ENCODE measurements at places on chromosomes 16 and 17. TPM values are rescaled to one million over a fixed set of nuclear protein-coding genes. Genes with fewer than 3 reads are reported as not detected.

GRCh38 chr17:1789936-1790335 is 28.1 kb downstream of the SERPINF1 start:
- DNase-seq: no peak

DNA sequence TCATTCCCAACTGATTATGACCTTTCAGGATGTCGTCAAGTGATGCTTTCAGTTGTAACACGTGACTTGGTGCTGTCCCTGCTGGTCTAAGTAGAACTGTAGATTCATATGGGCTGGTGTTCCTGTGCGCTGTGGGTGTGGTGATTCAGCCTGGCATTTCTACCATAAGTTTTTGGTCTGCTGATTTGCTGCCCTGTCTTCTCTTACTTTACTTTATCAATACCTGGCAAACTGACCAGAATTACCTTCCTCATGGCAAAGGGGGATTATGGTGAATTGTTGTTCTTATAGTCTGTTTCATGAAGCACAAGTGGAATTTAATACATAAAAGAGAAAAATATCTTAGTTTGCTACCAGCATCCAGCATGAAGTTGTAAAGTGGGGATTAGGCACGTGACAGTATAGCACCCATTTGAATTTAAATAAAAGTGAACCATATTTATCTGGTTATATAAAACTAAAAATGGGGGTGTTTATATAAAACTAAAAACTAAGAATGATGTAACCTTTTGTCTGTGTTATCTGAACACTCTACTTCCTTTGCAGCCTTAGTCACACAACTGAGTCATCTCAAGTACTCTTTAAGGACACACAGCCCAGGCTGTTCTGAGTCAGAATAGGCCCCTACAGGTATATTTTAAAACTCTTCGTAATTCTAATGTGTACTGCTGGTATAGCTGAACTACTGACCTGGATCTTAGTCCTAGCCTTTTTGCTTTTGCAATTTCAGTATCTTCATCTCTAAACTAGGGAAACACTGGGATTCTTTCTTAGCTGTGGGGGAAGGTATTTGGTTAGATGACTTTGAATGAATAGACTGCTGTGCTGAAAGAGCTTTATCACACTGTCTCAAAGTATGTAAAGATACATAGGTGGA is 28.3 kb downstream of the TTC19 start:
- no peak for DNase-seq

- no peak for DNase-seq
Measured at GRCh38 chr17:64147110-64148016, 17.4 kb upstream of the ERN1 start.

DNA sequence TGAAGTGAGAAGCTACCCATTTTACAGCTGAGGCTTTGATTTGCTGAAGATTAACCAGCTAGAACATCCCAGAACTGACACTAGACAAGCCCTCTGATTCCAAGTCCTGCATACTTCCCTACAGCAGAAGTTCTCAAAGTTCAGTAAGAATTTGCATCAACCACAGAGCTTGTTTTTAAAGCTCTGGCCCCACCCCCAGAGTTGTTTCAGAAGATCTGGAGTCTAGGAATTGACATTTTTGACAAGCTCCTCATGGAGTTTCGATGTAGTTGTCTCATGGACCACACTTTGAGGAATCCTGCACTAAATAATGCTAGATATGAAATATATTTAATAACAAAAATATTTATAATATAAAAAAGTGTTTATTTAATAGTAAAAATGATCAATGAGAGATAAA is 120.3 kb upstream of the ADAMTS18 start:
- no peak for DNase-seq

GRCh38 chr16:88194397-88195268 is 188.1 kb upstream of the ZNF469 start:
- no peak for DNase-seq

- DNase-seq: no peak
Measured at GRCh38 chr16:53726625-53727024, 22.7 kb downstream of the FTO start.

Gene UMOD
- polyA plus RNA-seq: 86.2 TPM

Gene KRTAP4-6
- not detected for polyA plus RNA-seq

GRCh38 chr17:34542700-34543336 is 36.6 kb upstream of the TMEM132E start:
- no peak for DNase-seq

Gene DLX3
- 0.64 TPM for polyA plus RNA-seq

Gene SLC5A11
- 6.5 TPM for polyA plus RNA-seq

Gene HCRT
- not detected for polyA plus RNA-seq

- DNase-seq: peak; percentile 31
Measured at GRCh38 chr17:34420254-34420766, 57.3 kb upstream of the CCL1 start.

DNA sequence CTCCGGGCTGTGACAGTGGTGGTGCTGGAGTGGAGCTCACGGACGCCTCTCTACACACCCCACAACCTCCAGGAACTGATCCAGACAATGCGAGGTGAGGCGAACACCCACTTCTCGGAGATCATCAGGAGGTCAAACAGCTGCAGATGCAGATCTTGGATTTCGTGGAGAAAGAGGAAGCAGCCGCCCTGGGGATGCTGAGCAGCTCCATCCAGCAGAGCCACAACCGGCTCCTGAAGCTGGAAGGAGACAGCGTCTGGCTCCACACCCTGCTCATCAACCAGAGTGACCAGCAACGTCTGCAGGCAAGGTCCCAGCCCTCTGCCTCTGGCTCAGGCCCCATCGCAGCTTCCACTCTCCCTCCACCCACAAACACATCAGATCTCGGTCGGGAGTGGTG is 13.2 kb upstream of the SLC16A5 start:
- DNase-seq: no peak

GRCh38 chr17:72233986-72234385 is 113.2 kb downstream of the SOX9 start:
- DNase-seq: no peak

DNA sequence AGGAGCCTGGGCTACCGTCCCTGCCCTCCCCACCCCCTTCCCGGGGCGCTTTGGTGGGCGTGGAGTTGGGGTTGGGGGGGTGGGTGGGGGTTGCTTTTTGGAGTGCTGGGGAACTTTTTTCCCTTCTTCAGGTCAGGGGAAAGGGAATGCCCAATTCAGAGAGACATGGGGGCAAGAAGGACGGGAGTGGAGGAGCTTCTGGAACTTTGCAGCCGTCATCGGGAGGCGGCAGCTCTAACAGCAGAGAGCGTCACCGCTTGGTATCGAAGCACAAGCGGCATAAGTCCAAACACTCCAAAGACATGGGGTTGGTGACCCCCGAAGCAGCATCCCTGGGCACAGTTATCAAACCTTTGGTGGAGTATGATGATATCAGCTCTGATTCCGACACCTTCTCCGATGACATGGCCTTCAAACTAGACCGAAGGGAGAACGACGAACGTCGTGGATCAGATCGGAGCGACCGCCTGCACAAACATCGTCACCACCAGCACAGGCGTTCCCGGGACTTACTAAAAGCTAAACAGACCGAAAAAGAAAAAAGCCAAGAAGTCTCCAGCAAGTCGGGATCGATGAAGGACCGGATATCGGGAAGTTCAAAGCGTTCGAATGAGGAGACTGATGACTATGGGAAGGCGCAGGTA is 762 bp downstream of the CDK12 start:
- DNase-seq: no peak

Gene NXN
- polyA plus RNA-seq: 30.7 TPM

DNA sequence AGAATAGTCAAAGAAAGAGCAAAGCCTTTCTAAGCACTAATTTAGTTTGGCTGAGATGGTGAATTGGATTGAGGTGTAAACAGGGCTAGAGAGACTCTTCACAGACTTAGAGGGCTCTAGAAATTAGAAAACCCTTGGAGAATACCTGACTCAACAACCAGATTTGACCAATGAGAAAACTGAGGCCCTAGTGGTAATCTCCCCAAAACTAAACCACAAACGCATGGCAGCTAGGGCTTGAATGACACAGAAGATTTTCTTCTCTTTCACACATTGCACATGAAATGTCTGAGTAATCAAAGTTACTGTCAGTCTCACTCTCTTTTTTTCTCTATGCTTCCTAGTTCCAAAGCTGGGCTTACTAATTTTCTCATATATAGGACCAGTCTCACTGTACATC is 314.5 kb upstream of the KCNJ16 start:
- DNase-seq: no peak

Gene QRICH2
- 4.2 TPM for polyA plus RNA-seq

All from right renal cortex interstitium (tissue), 3 donors.